Breast epithelium (tissue), 4 donors: ENCODE measurements at places on chromosomes 2 and 18. TPM values are rescaled to one million over a fixed set of nuclear protein-coding genes. Genes with fewer than 3 reads are reported as not detected.

LHCGR gene
- total RNA-seq: 0.64 TPM

TEX51 gene
- not detected for total RNA-seq

SULT1C2 gene
- 1.9 TPM for total RNA-seq

NTSR2 gene
- not detected for total RNA-seq

PASK gene
- 4.3 TPM for total RNA-seq

SGPP2 gene
- total RNA-seq: 0.32 TPM

KCNE4 gene
- 9.3 TPM for total RNA-seq

ZBTB14 gene
- total RNA-seq: 14.9 TPM

G6PC2 gene
- total RNA-seq: not detected

MATN3 gene
- total RNA-seq: 1.3 TPM

PTPRN gene
- not detected for total RNA-seq

DYNAP gene
- total RNA-seq: not detected

GKN1 gene
- total RNA-seq: not detected
